ENCODE measurements at places on chromosomes 13 and 19.

DNA sequence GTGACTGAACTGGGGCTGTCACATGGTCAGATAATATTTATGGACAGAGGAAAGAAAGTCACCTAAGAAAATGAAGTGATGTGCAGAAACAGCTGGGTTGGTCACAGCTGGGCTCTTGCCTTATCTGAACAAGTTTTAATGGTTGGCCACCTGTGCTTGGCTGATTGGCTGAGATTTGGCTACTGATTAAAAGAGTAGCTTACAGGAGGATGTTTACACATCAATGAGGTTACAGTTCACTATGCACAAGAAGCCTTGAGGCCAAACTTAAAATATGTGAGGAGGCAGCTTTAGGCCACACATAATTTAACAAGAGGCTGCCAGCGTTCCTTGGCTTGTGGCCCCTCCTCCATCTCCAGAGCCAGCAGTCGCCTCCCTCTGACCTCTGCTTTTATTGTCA lies 99.2 kb upstream of the C1QTNF9B start:
- DNase-seq: no peak

GRCh38 chr19:58511353-58512208 lies at the start of gene SLC27A5:
Gene SLC27A5 (minus strand): TSS chr19:58511992. CDS start chr19:58511955, 37 bp downstream.
- DNase-seq: no peak

DNA sequence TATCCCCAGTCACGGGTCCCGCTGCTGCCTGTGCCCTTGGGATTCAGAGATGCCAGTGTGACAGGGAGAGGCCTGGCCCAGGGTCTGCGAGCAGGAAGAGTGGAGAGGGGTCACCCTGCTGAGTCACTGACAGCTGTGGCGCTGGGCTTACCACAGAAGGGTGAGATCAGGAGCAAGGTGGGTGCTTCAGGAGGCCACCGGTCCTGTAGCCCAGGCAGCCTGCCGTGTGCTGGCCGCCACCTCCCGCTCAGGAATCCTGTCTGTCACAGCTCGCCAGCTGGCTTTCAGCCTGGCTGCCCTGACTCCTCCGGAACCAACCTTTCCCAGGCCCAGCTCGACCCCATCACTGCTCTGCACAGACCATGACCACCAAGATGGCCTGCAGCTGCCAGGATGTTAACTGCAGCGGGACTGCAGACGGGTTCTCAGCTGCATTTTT lies 25.3 kb downstream of the NAXD start:
- DNase-seq: no peak

DNA sequence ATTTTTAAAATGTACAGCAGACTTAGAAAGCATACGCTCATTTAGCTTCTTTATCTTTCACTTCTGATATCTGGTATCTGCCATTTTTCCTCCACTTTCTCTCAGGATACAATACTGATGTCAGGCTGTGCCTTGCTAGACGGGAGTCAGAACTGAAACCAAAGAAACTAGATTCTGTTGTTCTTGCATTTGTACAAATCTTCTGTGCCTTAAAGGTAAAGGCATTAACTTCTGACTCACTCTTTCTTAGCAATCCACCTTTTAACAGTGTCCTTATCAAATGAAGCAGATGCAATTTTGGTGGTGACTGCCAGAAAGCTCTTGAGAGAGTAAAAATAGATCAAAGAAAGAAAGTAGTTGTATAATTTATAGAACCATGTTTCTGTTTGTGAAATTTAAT lies 370.4 kb downstream of the PCDH20 start:
- no peak for DNase-seq

- DNase-seq: no peak
Measured at GRCh38 chr19:42601811-42602443, 7.2 kb upstream of the CEACAM8 start.

DNA sequence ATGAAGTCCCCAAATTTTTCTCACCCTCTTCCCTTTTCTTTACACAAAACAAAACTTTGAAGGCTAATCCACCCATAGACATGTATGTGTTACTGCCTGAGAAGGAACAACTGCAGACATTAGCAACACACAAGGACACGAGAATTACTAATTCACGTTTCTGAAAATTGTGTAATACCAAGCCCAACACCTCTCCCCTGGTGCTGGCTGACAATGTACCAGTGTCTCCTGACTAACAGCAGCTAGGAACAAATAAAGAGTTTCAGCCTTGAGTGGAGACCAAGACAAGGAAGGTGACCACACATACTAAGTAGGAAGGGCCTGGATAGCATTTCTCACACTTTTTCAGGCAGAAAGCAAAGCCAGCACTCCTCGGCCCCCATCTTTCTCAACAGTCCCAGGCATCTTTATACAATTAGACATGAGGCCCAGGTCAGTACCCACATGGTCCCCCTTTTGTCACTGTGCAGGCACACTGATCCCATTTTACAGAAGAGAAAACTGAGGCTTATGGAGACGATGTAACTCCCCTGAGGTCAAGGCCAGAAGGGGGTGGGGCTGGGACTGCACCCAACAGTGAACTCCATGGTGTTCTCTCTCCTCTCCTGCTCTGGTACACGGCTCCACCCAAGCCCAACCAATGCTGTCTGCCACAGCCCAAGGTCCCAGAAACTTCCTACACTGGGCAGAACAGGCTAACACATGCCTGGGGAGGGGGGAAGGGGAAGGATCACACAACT lies 8.7 kb downstream of the BRD4 start:
- DNase-seq: no peak

DNA sequence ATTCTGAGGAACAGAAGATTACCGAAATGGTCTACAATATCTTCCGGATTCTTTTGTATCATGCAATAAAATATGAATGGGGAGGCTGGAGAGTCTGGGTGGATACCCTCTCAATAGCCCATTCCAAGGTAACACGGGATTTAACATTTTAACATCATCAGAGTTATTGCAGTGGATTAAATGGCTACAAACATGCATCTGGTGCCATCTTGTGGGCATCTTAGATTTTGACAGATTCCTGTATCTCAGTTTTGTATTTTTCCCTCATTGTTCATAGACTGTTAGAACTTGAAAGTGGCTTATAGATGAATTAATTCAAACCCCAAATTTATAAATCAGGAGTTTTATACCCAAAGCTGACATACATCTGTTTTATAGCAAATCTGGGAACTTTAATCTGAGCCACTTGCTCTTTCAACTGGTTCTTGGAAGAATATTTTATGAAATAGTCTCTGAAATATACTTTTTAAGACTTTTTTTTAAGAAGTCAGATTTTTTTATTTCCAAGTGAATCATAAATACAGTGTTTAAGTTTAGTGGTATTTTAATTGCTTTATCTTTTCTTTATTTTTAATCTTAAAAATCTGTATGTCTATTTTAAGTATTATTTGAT lies 215.2 kb downstream of the NBEA start:
- DNase-seq: peak; percentile 22

GRCh38 chr13:27599845-27600553 lies 20.3 kb downstream of the LNX2 start:
- no peak for DNase-seq

DNA sequence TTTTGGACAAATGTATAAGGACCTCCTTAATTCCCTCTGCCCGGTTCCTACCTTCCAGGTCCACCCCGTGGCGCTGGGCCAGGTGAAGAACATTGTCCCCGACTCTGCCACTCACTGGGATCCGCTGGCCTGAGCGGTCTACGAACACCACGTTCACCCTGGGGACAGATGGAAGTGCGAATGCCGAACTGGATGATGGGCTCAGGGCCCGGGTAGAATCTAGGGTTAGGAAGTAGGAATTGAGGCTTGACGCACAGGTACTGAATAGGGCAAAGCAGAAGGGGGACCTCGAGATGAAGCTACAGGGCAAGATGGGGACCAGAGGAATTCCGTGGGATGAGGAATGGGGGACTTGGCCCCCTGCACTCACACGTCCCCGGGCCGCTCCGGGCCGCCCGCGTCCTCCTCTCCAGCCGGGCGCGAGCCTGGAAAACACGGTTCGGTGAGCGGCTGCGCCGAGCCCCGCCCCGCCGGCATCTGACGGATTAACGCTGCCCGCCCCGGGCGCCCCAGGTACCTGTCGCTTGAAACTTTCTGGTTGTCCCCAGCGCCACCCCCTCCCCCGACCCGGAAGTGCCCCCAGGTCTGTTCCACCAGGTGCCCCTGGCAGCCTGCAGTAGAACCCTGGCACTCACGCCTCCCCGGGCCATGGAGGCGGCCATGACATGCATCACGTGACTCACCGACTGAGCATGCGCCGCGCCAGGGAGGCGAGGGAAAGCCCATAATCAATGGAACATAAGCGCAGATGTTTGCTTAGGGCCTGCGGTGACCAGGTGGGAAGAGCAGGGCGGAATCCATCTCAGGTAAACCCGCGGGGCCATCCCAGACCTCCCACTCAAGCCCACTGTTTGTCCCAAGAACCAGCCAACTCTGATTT lies at the start of gene FDX2:
Gene FDX2 (minus strand): TSS at position 681 of the 880 bp plus-strand sequence. CDS start 19 bp downstream, at position 662.
- peak; percentile 93 for DNase-seq

GRCh38 chr19:33390101-33390907 lies 16.8 kb downstream of the CEBPG start:
- DNase-seq: no peak

DNA sequence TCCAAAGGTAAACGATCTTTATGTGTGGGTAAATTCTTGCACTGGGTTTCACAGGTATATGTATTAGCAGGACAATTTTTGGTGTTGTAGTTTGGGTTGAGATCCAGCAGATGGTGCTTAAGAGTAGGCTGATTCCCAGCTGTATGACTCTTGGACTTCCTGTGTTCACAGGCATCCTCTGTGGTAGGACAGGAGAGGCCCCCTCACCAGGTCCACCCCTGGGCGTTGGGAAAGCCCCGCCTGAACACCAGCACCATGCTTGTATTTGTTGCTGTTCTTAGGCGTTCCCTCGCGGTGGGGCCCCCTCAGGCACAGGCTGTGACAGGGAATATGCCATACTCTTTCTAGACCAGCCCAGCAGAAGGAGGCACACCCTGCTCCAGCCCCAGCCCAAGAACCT lies 49.5 kb upstream of the PCDH17 start:
- DNase-seq: no peak

GRCh38 chr13:51380269-51380668 lies 40.8 kb downstream of the SERPINE3 start:
- peak; percentile 5 for DNase-seq

- no peak for DNase-seq
Measured at GRCh38 chr13:84528408-84529070, 646.3 kb upstream of the SLITRK1 start.

DNA sequence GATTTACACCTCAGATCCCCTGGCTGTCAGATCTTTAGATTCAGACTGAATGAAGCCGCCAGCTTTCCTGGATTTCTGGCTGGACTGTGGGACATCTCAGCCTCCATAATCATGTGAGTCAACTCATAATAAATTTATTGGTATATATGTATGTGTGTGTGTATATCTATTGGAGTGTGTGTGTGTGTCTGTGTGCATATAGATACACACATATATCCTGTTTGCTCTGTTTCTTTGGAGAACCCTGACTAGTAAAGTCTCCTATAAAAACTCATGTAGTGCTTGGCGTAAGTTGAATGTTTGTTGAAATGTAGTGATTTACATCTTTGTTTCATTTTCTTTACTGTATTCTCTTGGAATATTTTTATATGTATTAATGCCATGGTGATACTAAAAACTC lies 499.5 kb upstream of the KLF12 start:
- no peak for DNase-seq

- no peak for DNase-seq
Measured at GRCh38 chr19:2716275-2716650, 4.9 kb downstream of the DIRAS1 start.

GRCh38 chr13:44120849-44121755 lies 241.4 kb downstream of the LACC1 start:
- no peak for DNase-seq

DNA sequence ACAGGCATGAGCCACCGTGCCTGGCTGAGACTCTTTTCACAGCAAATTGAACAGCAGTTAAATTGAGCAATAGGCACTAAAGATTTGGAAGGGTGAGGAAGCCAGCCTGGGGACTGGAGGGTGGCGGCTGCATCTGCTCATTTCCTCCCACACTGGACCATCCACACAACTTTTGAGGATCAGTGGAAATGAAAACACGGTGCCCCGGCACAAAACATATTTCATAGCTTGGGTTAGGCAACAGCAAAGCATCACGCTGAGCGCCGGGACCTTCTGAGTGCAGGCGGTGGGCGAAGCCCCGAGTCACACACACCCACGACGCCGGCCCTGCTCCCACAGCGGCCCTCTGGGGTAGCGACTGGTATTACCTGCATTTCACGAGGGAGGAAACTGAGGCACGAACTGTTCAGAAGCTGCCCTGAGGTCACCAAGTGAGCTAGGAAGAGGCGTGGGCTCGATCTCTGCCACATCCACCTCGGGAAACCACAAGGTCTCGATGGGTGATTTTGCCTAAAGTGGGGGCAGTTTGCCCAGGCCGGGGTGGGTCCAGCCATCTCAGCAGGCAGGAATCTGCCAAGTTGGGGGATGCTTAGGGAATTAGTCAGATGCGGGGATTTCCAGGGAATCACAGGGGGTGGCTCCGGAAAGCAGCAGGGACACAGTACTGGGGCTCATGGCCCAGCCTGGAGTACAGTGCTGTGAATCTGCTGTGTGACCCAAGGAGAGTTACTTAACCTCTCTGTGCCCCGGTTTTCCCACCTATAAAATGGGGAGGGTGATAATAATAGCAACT lies 3.5 kb upstream of the SBNO2 start:
- no peak for DNase-seq

DNA sequence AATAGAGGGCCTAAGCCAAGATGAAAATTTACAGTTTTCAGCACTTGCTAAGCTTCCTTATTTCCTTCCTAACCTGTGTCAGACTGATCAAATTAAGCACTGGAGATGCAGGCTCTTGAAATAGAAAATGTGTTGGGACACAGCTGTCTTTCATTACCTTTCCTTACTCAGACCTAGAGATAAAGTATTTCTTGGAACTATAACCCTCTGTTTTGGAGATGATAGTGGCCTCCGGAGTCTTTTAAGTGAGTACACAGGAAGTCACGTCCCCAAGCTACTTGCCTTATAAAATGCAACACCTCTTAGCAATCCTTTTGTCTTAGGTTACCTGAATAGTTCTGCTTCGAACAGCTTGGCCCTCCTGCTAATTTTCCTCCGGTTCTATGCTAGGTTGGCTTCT lies 12.4 kb upstream of the AKAP11 start:
- DNase-seq: no peak

DNA sequence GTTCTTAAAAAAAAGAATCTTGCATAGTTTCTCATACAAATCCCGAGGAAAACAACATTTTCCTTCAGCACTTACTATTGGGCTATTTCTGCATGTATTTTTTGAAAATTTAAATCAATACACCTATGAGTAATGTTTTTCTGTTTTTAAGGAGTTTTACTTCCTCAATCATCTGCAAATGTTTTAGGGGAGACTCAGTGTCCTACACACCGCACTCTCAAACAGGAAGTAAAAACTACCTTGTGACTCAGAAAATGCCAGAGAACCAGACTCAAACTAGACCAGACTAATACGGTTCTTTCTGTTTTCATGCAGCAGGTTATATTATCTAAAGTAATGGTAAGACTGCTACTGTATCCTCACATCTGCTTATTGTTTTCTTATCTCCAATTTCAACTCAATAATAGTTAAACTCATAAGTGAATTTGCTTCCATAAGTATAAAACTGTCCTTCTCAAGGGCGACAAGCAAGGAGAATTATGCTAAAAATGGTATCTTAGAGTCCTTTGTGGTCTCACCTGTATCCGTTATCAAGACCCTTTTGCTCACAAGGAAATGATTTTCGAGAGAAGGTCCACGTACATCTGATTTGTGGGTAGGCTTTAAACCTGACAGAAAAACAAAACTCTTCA lies 52.5 kb downstream of the FLT3 start:
- no peak for DNase-seq
